Ecto neural progenitor cell (in vitro differentiated cells): ENCODE measurements at places on chromosomes 2 and 18.

- DNase-seq, result no peak
Measured at GRCh38 chr2:142462306-142462705, 331.5 kb upstream of the LRP1B start.

GRCh38 chr2:151306621-151307020 lies 17.2 kb upstream of the NMI start:
- DNase-seq, result no peak

DNA sequence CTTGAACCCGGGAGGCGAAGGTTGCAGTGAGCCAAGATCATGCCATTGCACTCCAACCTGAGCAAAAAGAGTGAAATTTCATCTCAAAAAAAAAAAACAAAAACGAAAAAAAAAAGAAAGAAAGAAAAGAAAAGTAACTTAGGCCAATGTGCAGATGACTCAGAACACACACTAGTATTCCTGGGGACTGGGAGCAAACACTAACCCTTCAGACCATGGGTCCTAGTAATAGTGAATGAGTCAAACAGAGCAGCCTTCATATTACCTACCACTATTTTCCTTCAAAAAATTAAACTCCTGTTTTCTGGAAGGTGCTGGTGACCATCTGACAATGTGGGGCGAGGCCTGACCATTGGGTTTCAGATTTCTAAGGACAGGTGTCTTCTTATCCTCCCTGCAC lies 253.4 kb downstream of the PIEZO2 start:
- no peak for DNase-seq

DNA sequence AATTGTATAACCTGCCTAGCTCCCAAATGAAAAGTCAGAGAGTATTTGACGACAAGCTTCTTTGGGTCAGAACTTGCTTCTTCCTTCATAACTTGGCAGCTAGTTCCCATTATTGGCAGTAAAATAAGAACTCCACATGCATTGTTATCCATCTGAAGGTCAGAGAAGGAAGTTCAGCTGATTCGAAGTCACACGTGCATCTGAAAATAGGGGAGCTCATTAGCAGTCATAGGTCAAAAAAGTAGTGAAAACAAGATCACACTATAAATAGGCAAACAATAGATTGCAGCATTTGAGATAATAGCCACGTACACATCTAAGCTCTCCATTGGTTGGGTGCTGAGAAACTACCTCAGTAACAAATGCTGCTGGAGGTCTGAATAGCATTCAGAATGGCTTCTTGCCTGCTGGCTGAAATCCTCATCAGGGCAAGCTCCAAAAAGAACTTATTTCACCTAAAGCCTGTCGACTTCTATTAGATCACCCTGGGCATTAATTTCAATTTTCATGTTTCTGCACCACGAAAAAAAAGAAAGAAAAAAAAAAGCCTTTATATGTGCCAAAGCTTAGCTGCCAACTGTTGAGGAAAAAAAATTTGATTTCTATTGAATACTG lies 1492.9 kb upstream of the CELF4 start:
- no peak for DNase-seq

- DNase-seq, result no peak
Measured at GRCh38 chr2:30511122-30512083, 64.4 kb downstream of the LCLAT1 start.

DNA sequence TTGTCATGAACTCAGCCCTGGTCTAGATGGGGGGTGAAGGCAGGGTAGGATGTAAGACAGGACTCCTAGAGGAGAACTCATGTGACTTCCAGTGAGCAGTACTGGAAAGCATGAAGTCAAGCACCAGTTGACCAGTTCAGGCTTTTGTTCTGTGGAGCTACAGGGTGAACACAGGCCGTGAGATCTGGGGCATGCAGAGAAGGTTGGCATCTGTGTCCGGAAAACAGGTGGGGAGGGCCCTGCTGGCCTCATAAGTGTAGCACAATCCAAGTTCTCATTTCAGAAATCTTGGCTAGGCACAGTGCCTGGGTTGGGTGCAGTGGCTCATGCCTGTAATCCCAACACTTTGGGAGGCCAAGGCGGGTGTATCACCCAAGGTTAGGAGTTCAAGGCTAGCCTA lies 50.9 kb upstream of the SPATS2L start:
- no peak for DNase-seq

DNA sequence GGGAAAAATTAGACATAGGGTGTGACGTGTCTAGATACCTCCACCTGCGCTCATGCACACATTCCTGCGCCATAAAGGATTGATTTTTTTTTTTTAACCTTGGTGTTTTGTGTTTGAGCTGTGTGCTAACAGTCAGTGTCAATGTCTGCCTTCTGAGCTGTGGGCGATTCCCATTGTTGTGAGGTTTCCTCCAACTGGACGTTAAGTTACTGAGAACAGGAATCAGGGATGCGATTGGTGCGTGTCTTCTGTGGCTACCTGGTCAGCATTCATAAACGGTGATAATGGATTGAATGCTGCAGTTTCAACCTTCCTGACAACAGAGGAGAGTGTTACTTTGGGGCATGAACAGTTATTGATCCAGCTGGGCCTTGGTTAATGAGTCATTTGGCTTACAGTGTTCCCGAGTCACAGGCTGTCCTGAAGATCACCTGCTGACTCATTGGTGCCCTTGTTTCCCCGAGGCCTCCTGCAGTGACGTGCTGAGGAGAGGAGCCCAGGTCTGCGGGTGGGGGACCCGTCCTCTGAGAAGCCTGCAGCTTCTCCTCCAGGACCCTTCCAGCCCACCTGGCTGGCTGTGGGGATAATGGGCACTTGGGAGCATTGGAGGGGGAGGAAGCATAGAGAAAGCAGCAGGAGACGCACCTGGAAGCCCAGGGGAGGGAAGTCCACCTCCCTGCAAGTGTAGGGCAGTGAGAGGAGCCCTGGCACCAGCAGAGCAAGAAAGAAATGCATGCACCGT lies 25.8 kb upstream of the CABYR start:
- DNase-seq, result no peak

DNA sequence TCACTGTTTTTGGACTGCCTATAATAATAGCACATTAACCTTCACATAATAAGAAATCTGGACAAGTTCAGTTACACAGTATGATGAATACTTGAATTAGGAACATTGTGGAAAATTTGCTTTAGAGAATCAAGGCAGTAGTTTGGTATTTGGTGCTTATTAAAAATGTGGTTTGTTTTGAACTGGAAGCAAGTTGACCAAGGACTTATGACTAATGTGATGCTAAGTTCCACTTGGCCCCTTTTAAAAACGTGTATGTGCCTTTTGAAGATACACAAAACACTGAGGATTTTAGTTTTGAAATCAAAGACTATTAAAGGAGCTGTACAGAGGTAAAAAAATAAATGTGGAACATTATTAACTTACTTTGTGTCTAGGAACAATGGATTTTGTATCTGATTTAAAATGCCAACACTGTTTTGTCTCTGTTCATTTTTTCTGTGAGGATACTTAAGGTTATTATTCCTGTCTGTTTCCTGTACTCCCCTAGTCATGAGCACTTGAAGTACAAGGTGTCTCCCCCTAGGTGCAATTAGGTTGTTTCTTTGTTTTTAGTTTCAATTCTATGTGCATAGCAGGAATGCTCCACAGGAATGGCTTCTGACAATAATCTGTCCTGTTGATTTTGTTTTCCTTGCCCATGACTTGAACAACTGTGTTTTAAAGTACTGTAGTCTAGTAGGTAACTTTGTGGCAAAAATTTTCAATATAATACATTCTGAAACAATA lies 49.6 kb upstream of the PTH2R start:
- no peak for DNase-seq

DNA sequence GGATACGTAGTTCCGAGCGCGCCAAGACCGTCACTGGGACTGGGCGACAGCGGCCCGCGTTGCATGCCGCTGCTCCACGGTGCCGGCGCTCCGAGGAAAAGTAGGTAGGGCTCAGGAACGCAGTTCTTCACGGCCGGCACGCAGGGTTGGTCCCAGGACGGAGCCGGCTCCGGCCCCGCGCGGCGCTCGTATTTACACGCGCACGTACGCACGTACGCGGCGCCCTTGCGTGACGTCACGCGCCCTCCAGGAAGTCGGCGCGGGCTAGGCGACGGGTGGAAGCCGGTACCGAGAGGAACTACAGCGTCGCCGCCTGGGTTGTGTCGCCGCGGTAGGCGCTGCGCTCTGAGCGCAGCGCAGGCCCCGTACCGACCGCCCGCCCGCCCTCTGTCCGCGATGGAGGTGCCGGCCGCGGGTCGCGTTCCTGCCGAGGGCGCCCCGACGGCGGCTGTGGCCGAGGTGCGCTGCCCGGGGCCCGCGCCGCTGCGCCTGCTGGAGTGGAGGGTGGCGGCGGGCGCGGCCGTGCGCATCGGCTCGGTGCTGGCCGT lies at the start of gene CTDP1:
Gene CTDP1 (plus strand): TSS at position 252 of the 548 bp plus-strand sequence. CDS start 145 bp downstream, at position 397.
- DNase-seq, result peak; percentile 93

DNA sequence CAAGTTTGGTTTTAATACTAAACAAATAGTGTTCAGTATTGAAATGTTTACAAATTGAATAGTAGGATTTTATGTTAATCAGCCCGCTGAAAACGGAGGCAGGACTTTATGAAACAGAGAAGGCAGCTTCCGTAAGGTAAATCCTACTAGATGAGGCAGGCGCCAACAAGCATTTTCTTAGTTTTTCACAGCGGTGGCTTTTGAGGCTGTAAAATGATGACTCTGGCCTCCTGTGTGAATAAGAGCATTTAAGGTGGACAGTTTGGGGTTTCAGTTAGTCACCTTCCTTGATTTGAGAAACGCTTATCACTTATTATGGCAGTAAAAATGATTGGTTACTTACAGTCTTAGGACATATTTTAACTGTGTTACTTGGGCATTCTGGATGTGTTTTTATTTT lies 212.9 kb downstream of the PTGR3 start:
- DNase-seq, result no peak

GRCh38 chr2:183034806-183035205 lies 3.5 kb downstream of the NCKAP1 start:
- DNase-seq, result no peak

DNA sequence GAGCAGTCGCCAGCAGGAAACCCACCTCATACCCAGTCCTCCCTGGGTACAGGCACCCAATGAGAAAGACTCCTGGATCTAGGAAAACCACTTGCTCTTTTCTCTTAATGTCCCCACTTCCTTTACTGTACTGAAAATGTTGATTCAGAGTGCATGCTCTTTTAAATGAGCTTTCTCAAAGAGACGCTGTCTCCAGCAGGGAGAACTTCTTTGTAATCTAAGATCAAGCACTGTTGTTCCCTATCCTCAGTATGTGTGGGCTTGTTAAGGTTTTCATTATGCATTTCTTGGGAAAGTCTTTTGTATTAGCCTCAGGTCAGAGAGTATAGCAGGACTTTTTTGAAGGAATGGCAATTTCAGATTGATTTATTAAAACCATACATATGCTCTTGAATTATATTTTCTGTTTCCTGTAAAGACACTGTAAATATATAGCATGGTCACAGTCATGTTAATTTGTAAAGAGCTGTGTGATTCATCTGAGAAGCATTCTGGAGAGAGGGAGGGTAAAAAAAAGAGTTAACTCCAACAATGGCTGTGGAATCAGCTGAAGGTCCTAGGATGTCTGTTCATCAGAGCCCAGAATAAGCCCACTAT lies 178.1 kb downstream of the MGAT5 start:
- no peak for DNase-seq

DNA sequence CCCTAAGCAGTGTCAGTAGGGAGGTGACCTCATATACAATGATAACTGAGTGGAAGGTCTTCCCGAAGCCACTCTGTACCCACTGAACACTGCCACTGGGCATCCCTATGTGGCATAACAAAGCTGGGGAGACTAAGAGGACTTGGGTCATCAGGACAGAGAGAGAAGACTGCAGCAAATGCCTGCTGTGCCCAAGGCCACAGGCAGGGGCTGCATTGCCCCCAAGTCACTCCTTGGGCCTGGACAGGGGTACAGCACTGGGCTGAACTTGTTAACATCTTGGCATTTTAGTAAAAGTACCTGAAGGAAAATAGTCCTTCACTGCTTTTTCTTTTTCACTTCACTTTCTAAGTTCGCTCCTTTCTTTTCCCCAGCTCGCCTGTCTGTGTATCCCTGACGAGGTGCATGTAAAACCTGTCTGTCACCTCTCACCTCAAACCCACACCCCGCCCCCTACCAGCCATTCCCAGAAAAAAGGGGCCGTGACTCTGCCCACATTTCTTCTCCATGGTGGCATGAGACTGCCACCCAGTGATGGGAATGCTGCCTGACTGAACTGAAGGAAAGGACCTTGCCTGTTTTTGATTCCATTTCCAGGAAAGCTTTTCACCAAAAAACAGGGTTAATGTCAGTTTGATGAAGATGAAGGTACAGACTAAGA lies 62.9 kb downstream of the MTHFD2 start:
- DNase-seq, result peak; percentile 60

DNA sequence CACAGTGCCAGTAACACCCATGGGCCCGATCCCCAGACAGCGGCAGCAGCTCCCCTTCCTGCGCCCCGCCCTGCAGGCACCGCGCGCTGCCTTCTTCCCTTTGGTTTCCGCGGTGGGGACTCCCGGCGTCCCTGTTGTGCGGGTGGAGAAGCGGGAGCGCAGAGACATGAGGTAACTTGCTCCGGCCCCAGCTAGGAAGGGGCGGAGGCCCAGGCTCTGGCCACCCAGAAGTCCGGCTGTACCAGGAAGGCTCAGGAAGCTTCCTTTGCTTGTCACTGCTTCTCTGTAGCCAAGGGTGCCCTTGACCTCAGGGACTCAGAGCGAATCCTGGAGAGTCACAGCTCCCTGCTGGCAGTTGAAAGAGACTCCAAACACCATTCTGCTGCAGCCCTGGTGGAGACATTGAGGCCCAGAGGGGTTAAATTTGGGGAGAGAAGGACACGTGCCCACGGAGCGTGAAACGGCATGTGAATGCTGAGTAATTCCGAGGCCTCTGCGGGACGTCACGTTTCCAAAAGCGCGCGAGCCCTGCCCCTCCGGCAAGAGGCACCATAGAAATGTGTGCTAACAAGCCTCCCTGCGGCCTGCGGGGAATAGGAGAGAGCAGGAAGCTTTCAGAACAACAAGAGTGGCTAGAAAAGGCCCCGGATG lies 6.7 kb upstream of the ADCY3 start:
- peak; percentile 60 for DNase-seq

- no peak for DNase-seq
Measured at GRCh38 chr2:48787580-48787979, 32.1 kb upstream of the LHCGR start.

GRCh38 chr2:10413991-10414451 lies 34.1 kb downstream of the ODC1 start:
- no peak for DNase-seq
